Thoracic aorta (tissue), 2 donors: ENCODE measurements at places on chromosomes 12 and 14. TPM values are rescaled to one million over a fixed set of nuclear protein-coding genes. Genes with fewer than 3 reads are reported as not detected.

DNA sequence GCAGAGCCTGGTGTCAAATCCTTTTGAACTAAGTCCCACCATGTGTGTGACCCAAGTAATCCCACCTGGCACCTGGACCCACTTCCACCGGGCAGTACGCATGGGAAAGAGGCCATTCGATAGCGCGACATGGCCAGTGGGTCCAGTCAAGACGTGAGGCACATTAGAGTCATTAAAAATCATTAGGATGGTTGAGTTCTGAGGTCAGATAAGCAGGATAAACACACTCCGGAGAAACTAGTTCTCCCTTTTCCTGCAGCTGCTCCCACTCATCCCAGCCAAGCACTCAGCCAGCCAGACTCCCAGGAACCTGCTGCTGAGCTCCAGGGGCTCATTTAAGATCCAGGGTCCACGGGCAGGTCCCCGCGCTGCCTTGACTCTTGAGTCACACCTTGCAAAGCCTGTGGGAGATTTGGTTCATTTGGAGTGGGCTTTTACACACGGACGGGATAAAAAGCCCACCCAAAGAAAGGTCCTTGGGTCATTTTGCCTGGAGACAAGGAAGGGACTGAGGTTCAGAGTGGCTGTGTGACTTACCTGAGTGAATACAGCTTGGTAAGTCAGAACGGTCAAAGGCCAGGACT lies 313.9 kb downstream of the BCL11B start:
- no peak for DNase-seq

The AHSA1 gene
- total RNA-seq, result 128 TPM

The CCDC88C gene
- total RNA-seq, result 3.7 TPM

The SERPINA12 gene
- total RNA-seq, result not detected

- no peak for DNase-seq
Observed at GRCh38 chr14:87045246-87045645, 947.7 kb downstream of the GALC start.

GRCh38 chr12:117854339-117855012 lies 114.3 kb downstream of the KSR2 start:
- DNase-seq, result no peak

GRCh38 chr14:101977311-101978071 lies 13.1 kb downstream of the DYNC1H1 start:
- no peak for DNase-seq

The PIK3C2G gene
- total RNA-seq, result not detected

DNA sequence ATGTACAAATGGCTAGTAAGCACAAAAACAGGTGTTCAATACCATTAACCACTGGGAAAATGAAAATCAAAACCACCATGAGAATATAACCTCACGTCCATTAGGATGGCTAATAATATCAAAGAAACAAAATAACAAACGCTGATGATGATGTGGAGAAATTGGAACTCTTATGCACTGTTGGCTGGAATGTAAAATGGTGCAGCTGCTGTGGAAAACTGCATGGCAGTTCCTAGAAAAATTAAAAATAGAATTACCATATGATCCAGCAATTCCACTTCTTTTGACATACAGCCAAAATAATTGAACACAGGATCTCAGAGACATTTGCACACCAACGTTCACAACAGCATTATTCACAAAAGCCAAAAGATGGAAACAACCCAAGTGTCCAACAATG lies 51.5 kb downstream of the TMPRSS12 start:
- no peak for DNase-seq

The TAMALIN gene
- 17.0 TPM for total RNA-seq

DNA sequence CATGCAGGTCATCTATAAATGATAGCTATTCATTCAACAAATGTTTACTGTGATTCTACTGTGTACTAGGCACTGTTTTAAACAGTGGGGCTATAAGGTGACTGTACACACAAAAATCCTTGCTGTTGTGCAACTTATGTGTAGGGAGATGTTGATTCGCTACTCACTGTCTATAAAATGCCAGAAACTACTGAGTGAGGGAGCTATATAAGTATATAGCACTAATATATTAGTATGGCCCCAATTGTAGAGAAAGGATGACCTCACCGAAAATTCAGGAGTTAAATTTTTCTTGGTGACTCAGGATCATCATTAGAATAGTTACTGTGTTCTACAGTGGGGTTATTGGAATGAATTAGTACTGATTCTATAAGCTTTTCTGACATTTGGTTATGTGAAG lies 117.4 kb downstream of the TGFB3 start:
- DNase-seq, result no peak

DNA sequence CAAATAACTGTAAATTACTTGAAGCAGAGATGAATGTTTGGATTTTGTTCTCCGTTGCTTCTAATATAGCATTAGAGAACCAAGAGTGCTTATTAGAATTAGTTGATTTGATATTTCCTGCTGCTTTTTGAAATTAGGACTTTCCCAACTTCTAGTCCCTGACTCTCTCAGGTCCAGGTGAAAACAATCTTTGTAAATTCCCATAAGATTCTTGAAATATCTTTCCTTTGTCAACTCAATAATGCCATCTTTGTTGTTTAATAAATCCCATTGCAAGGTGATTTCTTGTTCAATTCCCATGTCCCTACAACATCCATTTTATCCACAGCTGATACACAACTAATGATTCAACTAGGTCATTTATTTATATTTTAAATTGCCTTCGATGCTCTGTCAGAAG lies at the start of gene OR4K2:
Gene OR4K2 (plus strand): TSS at position 301 of the 400 bp plus-strand sequence. CDS start 1,126 bp downstream, outside the sequence.
- DNase-seq, result no peak

DNA sequence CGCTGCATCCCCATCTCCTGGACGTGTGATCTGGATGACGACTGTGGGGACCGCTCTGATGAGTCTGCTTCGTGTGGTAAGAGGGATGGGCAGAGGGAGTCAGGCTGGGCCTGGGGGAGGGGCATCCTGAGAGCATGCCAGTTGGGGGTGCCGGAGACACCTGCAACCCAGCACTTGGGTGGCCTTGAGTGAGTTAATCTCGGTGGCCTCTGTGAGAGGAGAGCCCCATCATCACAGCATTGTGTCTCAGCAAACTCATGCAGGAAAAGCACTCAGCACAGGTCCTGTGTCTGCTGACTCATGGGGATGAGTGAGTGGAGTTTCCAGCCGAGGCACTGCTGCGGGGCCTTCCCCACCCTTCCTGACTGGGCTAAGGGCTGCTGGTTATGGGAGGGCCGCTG lies 19.6 kb upstream of the LRP1-AS start:
- no peak for DNase-seq

GRCh38 chr14:53432378-53432802 lies 279.3 kb upstream of the DDHD1 start:
- no peak for DNase-seq

GRCh38 chr12:130703733-130704375 lies 12.2 kb downstream of the RIMBP2 start:
- DNase-seq, result no peak

- no peak for DNase-seq
Observed at GRCh38 chr12:121009741-121010140, 6.5 kb downstream of the C12orf43 start.

The CMTM5 gene
- not detected for total RNA-seq

The VEZT gene
- 149 TPM for total RNA-seq

The KCNMB4 gene
- 1.6 TPM for total RNA-seq

The SPIC gene
- not detected for total RNA-seq

The KRT78 gene
- total RNA-seq, result not detected

- no peak for DNase-seq
Observed at GRCh38 chr12:50024805-50025186, 498 bp downstream of the RACGAP1 start.

DNA sequence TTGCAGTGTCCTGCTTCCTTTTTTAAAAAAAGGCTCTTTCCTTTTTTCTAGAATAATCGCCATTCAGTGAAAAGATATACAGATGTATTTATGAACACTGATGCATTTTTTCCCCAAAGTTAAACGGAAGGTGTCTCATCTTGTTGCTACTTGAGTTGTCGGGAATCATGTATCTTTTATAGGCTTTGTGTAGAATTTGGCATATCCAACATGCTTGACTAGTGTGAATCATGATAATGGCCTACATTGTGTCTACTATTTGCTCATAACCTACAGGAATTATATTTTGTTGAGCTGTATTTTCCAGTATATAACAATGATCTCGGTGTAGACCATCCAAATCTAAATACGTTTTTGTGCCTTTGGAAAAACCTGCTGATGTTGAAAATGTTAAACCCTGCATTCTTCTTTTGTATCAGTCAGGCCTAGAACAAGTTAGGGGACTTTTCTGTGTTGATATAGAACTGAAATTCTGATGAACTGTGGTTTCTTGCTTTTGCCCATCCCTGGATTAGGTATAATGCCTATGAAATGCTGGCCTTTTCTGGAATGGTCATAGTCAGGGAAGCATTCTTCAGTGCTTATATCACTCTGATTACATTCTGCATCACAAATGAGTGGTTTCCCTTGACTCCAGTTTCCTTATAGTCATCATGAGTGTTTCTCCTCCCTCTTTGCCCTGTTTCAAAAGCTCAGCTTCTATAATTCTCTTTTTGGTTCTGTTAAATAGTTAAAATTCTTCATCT lies 10.8 kb downstream of the BMAL2 start:
- no peak for DNase-seq

DNA sequence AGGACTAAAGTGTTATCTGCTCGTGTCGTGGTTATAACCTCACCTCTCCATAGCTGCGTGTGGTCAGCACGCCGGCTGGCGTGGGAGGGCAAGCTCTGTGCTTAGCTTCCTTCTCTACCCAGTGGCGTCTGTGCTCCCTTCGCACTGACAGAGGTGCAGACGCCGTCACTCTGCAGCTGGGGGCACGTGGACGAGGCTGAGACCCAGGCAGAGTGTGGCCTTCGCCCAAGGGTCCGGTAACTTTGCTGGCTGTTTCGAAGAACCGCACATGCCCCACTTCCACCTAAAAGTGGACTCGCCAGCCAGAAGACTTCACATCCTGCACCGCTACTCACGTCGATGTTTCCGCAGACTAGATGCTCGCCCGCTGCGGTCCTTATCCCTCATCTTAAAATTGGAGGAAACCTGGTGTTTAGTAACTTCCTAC lies 35.9 kb upstream of the DYNC1H1 start:
- no peak for DNase-seq

The PROX2 gene
- total RNA-seq, result not detected

The TMEM52B gene
- total RNA-seq, result not detected

The MAGOHB gene
- 25.3 TPM for total RNA-seq

DNA sequence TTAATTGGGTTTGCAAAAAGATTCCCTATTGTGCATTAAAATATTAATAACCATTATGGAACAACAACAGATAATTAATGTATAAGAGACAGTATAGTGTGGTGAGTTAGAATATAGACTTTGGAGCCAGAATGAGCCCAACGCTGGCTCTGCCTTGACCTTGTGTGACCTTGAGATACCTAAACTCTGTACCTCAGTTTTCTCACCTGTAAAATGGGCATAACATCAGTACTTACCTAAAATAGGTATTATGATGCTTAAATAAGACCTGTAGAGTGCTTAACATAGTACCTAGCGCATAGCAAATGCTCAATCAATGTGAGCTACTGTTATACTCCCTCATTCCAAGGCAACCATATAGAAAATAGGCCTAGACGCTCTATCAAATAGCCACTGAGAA lies 90.9 kb upstream of the TTC7B start:
- no peak for DNase-seq

The AGAP2 gene
- total RNA-seq, result 3.5 TPM

- DNase-seq, result no peak
Observed at GRCh38 chr14:55586411-55586810, 6.4 kb downstream of the KTN1 start.

DNA sequence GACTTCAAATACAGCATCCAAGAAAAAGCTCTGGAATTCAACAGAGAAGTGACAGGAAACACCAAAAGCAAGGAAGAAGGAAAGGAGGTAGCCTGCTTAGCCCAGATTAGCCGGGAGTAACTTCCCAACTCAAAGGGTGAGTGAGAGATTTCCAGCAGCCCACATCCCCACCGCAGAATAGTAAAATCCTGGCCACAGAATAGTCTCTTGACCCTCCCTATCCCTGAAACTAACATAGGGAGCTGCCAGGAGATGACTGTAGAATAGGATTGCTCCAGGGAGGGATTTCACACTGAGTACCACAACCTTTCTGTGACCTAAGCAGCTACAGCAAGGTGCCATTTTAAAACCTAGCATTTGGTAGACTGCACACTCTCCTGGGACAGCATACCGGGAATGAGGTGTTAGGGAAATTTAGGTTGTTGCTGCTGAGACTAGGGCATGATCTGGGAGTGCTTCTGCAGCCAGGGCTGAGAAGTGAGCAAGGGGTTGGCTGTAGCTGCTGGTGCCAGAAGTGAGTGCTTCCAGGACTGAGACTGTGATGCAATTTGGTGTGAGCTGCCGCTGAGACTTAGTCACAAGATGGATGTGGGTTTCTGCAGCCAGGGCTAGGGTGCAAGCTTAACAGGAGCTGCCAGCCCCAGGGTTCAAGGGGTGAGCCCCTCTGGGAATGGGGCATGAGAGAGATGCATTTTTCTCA lies 66.0 kb downstream of the TMTC3 start:
- DNase-seq, result no peak

The PLEKHG7 gene
- total RNA-seq, result not detected

DNA sequence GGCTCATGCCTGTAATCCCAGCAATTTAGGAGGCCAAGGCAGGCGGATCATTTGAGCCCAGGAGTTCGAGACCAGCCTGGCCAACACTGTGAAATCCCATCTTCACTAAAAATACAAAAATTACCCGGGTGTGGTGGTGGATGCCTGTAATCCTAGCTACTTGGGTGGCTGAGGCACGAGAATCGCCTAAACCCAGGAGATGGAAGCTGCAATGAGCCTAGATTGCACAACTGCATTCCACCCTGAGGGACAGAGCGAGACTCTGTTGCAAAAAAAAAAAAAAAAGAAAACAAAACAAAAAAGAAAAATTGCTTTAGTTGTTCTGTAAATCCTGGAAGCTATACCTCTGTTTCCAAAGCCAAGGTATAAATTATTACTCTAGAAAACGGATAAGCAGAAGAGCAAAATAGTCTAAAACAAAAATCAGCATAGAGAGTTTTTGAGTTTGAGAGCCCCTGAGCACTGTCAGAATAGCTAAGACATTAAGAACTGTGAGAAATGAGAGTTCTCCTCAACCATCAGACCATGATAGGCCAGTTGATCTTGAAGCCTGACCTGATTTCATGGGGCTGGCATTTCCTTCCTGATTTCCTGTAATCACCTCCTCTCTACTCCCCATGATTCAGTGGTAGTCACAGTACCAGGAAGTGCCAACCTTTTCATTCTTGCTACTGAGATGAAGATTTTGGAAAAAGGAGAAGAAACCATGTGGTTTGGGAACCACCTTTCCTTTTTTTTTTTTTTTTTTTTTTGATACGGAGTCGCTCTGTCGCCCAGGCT lies 31.7 kb downstream of the ATP2A2 start:
- DNase-seq, result peak; percentile 18

- no peak for DNase-seq
Observed at GRCh38 chr14:63650256-63650952, 8.7 kb upstream of the WDR89 start.

DNA sequence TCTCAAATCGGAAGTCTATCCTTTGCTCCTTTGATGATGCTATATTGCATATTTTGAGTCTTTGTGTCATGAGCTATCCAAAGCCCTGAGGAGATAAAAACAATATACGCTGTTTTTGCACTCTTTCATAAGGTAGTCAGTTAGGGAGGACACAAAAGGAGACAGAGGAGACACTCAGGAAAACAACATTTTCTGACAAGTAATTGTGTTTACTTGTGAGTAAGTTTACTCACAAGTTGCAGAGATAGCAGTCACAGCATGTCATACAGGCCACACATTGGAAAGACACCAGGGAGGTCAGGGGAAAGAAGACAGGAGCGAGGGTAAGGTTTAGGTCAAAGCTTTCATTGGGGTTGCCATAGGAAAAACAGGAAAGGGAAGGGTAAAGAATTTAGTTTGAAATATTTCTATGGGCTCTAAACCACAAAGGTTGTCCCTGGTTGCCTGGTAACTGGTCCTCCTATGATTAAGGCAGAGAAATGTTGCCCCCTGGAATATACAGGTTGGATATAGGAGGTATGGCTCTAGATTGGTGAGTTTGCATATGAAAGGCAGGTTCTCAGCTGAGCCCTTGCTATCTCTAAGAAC lies 7.4 kb upstream of the GABARAPL1 start:
- DNase-seq, result no peak
